WERI-Rb-1 (cell line): ENCODE measurements at places on chromosomes 1 and 21.
A peak's percentile ranks its signal among the peaks of the same experiment; 100 is the strongest.

GRCh38 chr1:167084757-167085156 is 5.4 kb downstream of the GPA33 start:
- no peak for DNase-seq

- no peak for DNase-seq
Measured at GRCh38 chr1:233794863-233795262, 109.6 kb upstream of the SLC35F3 start.

DNA sequence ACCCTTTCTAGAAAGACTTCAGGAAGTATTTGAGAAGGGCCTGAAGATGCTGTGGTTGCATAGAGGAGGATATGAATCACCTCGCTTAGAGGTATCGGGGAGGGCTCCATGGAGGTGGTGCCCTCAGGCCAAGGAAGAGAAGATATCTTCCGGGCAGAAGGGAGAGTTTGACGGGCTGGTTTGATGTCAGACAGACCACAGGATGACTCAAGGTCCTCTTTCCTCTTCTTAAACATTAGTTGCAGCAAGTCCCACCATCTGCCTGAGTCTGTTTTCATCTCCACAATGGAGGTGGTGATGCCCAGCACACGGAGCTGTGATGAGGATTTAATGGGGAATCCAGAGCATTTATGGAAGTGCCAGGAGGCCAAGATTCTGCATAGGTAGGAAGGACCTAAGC is 25.1 kb upstream of the RUNX3 start:
- no peak for DNase-seq

- DNase-seq = peak; percentile 0
Measured at GRCh38 chr1:36733748-36734147, 251.0 kb upstream of the CSF3R start.

- no peak for DNase-seq
Measured at GRCh38 chr1:31797216-31797615, 18.6 kb downstream of the SPOCD1 start.

GRCh38 chr1:230728710-230729392 is 14.9 kb upstream of the AGT start:
- no peak for DNase-seq

DNA sequence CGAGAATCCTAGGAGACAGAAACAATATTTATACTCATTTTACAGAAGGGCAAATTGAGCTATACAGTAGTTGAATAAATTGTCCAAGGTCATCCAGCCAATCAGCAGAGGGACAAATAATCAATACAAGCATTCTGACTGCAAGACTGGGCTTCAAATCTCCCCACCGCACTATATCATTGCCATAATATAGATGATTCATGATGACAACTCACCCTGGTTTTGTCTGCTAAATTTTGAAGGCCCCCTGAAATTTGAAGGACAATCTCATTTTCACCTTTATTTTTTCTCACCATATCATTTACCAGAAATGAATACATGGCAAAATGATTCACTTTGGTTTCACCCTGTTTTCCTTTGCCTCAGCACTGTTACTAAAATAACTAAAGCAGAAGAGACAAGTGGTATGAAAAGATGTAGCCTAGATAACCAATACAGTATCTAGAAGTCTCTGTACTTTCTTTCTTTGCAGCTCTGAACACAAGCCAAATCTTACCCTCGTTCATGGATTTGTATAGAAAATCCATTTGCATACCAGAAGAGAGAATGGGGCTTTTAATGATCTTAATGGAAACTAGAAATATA is 292.5 kb downstream of the TTLL7 start:
- DNase-seq = no peak

GRCh38 chr1:236568285-236568894 is 35.9 kb downstream of the HEATR1 start:
- DNase-seq = no peak

DNA sequence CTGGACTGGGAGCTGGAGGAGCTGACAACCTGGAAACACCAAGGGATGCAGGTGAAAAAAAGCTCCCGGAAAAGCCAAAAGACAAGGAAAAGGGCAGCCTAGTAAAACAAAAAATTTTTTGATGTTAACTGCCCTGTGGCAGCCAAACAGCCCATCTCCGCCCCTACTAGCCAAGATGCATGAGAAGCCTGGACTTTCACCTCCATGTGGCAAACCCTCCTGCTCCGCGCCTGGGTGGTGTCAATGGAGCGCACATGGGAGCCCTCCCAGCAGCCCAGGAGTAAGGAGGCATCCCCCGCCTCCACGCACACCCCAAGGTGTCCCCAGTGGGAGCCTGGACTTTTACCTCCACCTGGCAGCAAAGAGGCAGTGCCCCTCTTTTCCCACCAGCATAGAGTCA is 30.5 kb downstream of the LEMD1 start:
- DNase-seq = peak; percentile 12

DNA sequence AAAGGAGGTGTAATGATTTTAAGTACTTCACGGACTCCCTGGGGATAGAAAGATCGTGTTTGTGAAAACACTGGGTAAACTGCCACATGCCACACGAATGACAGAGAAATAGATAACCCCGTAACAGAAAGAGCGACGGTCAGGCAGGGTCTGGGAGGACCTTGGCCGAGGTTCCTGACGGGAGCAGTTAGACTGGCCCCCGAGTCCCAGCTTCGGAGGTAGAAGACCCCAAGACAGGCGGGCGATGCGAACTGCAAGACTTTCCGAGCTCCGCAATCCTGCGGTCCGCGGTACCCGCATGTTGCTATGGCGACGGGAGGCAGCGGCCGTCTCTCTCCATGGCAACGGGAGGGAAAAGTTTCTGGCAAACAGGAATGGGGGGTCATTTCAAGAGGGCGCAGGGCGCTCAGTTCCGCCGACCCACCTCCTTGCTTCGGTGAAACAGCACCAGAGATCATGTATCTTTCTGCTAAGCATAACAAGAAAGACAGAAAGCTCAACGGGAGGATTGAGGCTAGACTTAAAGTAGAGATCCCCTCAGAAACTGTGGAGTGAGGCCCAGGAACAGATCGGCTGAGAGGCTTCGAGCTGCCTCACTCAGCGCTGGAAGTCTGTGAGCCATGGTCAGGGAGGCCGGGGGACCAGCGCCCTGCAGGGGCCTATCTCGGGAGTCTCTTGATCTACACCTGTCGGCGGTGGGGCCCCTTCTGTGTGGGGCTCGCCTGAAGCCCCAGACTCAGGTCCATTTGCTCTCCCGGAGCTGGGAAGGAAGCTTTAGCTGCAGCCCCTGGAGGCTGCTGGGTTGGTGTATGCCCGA is 685 bp upstream of the SYT6 start:
- DNase-seq = peak; percentile 45

- DNase-seq = no peak
Measured at GRCh38 chr1:178137238-178137637, 43.3 kb downstream of the RASAL2 start.

DNA sequence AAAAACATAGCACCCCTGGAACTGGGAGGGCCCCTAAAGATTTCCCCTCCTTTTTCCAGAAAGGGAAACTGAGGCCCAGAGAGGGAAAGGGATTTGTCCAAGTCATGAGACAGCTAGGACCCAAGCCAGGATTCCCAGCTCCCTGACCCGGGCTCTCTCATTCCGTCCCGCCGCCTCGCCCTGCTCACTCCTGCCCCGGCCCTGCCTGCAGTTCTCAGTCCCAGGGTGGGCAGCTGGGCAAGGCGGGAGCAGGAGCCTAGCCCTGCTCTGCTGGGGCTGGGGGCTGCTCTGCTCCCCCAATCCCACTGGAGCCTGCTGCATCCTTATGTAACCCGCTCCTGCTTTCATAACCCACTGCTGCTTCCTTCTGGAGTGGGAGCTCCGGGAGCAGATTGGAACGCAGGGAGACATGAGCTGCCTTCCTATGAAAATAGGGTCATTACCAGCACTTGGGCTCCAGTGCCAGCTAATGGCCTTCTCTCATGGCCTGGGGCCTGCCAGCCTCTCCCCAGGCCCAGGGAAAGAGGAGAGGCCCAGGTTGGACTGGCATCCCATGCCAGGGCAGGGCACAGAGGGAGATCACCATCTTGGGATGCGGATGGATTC is 84.5 kb downstream of the CAMK2N1 start:
- DNase-seq = no peak

DNA sequence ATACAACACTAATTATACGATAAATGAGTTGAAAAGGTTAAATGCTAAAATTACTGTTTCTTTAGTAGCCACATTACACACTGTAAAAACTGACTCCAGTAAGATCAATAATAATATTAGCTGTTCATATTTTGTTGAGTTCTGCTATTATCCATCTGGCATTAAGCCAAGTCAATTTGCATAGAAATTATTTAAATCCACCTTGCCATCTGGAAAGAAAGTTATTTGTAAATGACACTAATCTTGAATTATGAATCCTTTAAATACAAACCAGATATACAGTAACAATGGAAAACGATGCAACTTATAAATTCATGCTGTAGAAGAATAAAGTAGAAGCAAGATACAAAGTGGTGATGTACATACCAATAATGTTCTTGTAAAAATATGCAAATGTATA is 81.4 kb upstream of the BCL10 start:
- DNase-seq = no peak

GRCh38 chr1:177646757-177647730 is 322.8 kb downstream of the SEC16B start:
- peak; percentile 28 for DNase-seq

- no peak for DNase-seq
Measured at GRCh38 chr1:198564716-198565115, 24.2 kb upstream of the ATP6V1G3 start.

- DNase-seq = no peak
Measured at GRCh38 chr1:35364741-35365140, 96.2 kb downstream of the ZMYM4 start.

GRCh38 chr1:20590306-20590777 is 1.4 kb downstream of the CDA start:
- peak; percentile 68 for DNase-seq

GRCh38 chr1:10045480-10046355 is 13.0 kb downstream of the UBE4B start:
- no peak for DNase-seq

DNA sequence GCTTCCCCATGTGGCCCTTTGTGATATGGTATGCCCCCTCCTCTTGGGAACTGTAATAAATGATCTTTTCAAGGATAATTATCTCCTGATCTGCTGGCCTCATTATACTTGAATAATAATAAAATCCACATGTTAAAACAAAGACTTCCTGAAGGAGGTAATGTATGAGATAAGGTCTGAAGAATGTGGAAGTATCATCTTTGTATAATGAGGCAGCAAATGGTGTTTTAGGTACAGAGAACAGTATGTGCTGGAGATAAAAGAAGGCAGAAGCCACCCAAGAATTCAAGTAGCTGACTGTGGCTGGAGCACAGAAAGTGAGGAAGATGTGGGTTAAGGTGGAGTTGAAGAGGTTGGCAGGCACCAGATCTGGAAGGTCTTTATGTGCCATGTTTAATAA is 12.8 kb upstream of the COG2 start:
- no peak for DNase-seq

- no peak for DNase-seq
Measured at GRCh38 chr1:88916883-88917282, 25.5 kb upstream of the GTF2B start.

- no peak for DNase-seq
Measured at GRCh38 chr1:49394200-49394599, 617.5 kb upstream of the BEND5 start.

DNA sequence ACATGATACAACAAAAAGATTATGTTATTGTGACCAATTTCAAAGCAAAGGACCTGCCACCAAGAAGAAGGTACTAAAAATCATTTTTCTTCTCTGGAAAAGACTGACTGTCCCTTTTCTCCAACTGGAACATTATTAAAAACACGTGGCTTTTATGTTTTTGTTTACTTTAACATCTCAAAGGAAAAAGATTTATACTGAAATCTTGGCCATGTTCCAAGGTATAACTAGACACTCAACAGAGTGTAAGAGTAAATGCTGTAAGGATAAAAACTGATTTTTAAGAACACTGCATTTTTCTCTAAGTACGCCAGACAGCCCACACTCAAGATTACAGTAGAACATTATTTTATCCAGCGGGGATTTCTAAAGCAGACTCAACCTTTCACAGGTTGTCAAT is 62.1 kb downstream of the BRWD1 start:
- DNase-seq = no peak

DNA sequence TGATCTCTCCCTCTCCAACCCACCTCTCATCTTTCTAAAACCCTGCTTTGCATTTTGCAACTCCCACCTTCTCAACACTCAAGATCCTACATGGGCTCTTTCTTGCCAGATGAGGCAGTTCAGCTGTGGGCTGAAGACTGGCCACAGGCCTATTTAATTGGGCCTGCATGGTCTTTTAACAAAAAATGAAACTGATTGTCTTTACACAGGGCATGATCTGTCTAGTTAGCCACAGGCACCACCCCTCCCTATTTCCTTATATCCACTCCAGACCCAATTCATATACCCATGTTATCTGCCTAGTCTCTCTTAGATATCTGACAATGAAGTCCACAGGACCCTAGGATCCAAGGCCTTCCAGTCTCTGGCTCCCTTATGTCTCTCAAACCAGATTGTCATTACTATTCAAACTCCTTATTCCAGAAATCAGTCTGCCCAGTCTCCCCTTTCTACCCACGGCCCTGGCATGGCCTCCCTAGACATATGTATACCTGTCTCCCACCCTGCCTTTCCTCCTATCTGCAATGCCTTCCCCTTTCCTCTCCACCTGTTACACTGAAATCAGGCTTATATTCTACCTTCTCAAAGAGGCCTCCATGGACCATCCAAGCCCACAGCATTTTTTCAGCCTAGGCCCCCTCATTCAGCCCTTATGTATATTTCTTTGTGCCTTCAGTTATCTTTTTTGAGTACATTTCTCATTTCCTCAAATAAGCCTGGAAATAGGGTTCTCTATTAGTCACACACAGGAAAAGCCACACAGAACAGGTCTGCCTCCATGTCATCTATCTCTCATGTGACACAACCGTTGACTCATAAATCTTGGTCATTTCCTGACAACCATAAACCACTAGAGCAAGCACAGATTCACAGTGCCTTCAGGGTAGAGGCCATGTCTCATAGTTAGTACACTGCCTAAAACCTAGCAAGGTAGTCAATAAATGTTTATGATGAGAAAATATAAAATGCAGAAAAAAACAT is 39.0 kb downstream of the LPAR3 start:
- DNase-seq = no peak

- no peak for DNase-seq
Measured at GRCh38 chr1:239835946-239836440, 255.7 kb upstream of the FMN2 start.
